ENCODE measurements at places on chromosomes 4 and X.
A peak's percentile ranks its signal among the peaks of the same experiment; 100 is the strongest.

GRCh38 chrX:3757510-3758025 is 44.1 kb upstream of the PRKX start:
- no peak for DNase-seq

- peak; percentile 45 for DNase-seq
These were observed 150.3 kb downstream of the MSL3 start for GRCh38 chrX:11908371-11908770.

DNA sequence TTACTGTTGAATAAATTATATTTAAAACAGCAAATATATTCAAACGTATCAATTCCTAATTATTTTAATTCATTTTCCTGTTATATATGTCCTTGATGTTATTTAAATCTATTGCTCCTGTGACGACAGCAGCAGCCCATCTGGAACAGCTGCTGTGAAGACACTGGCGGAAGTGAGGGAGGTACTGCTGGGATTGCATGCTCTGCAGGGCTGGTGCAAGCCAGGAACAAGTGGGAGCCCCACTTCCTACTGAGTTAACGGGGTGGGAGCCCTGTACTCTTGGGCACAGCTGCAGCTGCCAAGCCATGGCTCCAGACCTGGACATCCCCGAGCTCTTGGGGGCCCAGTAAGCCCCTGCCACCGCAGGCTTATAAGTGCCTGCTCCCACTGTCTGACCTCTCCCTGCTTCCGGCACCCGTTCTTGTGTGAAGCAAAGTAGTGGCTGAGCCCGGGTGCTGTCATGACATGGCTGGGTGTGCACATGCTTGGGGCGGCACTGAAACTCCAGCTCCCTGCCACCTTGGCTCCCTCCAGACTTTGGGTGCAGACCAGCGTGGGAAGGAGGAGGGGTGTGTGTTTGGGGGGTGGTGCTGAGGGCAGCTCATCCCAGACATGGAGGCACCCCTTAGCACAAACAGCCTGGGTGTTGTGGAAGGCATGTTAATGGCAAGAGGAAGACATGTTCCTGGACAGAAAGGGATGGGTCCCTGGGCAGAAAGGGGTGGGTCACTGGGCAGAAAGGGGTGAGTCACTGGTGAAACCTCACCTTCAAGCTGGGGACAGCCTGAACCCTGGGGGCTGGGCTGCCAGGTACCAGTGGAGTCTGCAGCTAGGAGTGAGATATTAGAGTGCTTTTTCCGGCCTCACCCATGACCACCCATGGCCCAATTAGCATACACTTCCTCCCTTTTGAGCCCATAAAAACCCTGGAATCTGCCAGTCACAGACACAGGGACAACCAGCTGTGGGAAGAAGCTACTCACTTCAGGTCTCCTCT is 1981.3 kb upstream of the IGFBP7 start:
- no peak for DNase-seq

DNA sequence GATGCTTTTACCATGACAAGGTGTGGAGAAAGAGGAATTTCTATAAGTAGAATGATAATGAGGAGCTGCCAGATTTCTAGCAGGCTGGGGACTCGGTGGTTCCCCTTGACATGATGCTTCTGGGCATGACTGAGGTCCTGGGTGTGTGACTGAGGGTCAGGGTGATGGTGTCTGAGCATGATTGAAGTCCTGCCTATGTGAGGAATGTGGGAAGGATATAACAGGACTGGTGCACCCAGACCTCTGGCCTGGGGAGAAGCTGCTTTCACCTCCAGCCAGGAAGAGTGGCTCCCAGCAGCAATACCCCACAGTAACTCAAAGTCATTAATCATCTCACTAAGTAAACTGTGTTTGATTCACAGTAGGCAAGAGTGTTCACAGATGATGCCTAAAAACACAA is 17.4 kb downstream of the SORBS2 start:
- no peak for DNase-seq

- DNase-seq = no peak
These were observed 505.7 kb downstream of the ZNF674 start for GRCh38 chrX:46039526-46039925.

DNA sequence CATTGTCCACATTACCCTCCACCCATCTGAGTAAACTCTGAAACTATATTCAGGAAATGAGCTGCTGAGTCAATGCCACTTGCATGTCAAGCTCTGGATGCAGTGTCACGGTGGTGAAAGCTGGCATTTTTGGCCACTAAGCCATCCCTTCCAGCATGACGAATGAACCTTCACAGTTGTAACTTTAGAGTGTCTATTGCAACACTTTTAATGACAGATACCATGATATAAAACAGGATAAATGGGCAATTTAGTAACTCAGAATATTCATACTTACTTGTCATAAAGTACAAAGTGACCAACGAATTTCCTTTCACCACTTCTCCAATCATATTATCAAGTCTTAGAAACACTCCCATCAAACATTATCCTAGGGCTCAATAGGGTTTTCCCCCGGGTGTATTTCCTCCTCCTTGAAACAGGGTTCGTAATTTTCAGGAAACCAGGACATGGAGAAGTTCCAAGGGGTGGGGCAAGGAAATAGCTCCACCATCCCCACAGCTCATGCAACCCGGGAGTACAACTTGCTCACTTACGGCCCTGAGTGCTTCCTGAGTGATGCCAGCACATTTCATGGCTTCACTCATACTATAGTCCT is 73.1 kb downstream of the MTHFD2L start:
- peak; percentile 71 for DNase-seq

DNA sequence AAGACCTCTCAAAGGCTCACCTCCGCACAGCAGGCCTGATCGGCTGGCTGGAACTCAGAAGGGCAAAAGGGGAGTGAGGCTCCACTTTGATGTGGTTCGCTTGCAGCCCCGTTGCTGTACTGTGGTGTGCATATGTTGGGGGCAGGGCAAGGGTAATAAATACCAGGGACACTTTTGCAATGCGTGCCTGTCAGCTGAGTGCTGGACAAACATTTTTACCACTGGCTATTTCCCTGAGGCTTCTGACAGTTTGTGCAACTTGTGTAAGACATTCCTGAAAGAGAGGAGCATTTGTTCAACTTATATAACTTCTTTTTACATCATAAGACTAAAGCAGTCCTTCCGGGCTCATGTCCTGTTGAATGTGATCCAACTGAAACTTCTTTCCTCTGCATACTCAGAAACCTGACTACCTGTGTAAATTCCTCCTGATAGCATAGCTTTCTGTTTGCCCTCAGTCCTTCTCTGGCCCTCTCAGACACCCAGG is 82.3 kb downstream of the SPRY1 start:
- no peak for DNase-seq

GRCh38 chr4:110009550-110009949 is 96.9 kb downstream of the EGF start:
- DNase-seq = no peak

Measured in fibroblast of mammary gland (primary cell).